ENCODE measurements at places on chromosomes 13 and 19. TPM values are rescaled to one million over a fixed set of nuclear protein-coding genes. Genes with fewer than 3 reads are reported as not detected.

CEACAM16 gene
- not detected for total RNA-seq

GRCh38 chr13:72181661-72182060 lies 314.7 kb upstream of the DACH1 start:
- no peak for DNase-seq

GRCh38 chr13:22848539-22849052 lies 332.2 kb upstream of the SGCG start:
- DNase-seq, result no peak

CYP2F1 gene
- total RNA-seq, result not detected

KIR3DL2 gene
- not detected for total RNA-seq

DNA sequence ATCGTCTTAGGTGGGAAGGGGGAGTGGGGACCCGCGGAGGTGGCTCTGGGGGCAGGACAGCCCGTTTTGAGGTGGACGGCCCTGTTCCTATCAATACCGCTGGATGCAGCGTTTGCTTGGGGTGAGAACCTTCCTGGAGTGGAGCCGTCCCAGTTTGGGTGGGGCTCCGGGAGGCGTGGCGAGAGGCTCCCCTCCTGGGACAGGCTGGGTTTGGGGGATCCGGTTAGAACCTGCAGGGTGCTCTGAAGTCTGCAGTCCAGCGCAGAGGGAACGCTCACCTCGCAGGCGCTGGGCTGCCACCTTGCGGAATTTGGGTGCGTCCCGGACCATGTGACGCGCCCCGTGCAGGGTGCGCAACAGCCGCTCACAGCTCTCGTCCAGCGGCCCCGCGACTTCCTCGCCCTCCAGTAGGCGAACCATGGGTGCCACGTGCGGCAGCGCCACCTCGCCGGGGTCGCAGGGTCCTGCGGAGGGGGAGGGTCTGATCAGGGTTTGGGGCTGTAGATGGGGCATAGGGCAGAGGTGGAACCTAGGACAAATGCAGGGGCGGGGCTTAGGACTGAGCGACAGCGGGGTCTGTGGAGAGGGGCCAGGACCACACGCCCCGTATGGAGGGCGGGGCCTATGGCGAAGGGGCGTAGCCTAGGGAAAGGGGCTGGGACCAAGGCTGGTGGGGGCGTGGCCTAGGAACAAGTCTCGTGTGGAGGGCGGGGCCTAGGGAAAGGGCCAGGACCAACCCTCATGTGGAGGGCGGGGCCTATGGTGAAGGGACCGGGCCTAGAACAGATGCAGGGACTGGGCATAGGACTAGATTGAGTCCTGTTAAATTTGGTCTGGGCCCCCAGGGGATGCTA lies 13.8 kb downstream of the SH2D3A start:
- DNase-seq, result peak; percentile 84

GRCh38 chr13:69935043-69935442 lies 172.6 kb upstream of the ATXN8OS start:
- DNase-seq, result no peak

GSX1 gene
- total RNA-seq, result not detected

HS6ST3 gene
- 0.35 TPM for total RNA-seq

DNA sequence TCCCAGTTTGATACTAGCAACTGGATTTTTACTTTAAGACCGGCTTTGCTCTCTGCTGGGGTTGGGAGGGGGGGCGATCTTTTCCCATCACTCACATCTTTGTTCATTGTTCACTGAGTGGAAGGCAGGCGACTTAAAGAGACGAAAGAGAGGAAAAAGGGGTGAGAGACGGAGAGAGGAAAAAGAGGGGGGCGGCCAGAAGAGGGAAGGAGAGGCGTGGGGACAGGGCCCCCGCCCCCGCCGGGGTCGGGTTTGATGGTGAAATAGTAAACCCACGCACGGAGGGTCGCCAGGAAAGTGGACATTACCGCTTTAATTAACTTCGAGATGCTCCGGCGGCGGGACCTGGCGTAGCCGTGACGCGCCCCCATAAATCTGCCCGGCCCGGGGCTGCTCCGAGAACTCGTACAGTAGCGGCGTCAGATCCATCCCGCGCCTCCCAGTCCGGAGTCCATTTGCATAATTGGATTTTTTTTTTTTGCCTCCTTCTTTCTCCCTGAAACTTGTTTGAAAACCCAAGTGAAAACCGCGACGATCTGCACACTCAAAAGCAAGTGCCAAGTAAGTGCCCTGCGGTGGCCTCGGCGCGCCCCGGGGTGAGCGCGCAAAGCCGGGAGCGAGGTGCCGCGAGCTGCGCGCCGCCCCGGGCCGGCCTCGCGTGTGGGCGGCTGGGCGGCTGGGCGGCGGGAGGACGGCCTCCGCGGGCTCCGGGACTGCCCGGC lies 143.9 kb upstream of the ZNF536 start:
- DNase-seq, result no peak

DNA sequence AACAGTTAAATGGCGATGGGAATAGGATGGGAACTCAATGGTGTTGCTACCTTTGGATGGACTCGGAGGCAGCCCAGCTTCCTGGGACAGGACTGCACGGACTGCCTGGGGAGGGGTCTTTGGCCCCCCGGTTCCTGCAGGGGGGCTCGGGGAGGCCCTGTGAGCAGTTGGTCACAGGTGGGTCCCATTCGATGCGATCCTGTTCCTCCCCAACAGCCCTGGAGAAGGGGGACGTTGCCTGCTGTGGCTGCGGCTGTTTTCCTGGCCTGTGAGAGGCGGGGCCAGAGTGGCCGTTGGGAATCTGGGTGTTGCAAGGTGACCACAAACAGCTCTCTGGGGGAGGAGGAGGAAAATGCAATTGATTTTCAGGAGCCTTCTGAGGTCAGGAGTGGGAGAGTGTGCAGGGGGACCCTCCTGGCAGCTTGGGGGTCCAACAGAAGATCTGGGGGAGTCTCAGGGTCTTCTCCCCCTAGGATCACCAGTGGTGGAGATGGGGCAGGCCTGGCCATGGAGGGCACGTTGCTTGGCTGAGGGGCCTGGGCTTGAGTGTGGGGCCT lies 1.9 kb upstream of the PLPPR3 start:
- no peak for DNase-seq

FBN3 gene
- total RNA-seq, result not detected

DNA sequence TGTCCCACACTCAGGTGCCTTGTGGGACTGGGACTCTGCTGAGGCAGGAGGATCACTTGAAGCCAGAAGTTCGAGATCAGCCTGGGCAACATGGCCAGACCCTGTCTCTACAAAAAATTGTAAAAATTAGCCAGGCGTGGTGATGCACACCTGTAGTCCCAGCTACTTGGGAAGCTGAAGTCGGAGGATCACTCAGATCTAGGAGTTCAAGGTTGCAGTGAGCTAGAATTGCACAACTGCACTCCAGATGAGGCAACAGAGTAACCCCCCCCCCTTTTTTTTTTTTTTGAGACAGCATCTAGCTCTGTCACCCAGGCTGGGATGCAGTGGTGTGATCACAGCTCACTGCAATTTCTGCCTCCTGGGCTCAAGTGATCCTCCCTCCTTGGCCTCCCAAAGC lies 11.0 kb upstream of the SYDE1 start:
- no peak for DNase-seq

GRCh38 chr19:41936416-41936850 lies 8.2 kb upstream of the ERFL start:
- no peak for DNase-seq

DNA sequence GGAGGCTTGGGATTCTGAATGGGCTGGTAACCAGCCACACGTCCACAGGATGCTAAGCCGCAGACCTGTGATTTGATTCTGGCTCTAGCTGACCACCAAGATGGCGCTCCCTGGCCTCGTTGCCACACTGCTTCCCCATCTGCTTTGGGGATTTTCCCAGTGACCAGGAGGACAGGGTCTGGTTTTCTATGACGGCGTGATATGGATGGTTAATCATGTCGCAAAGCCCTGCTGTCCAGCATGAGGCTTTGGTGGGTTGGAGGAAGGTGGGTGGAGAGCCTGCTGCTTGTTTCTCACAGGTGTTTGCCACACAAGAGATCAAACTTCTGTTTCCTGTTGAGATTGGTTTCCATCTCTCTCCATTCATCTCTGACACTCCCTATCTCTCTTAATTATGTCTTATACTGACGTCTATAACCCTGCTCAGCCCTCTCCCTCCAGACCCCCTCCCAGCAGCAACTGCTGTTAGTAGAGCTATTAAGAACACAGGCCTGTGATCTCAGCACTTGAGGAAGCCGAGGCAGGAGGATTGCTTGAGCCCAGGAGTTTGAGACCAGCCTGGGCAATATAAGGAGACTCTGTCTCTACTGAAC lies 102.7 kb downstream of the SIPA1L3 start:
- no peak for DNase-seq

GRCh38 chr13:40916207-40916998 lies 102.7 kb downstream of the ELF1 start:
- no peak for DNase-seq

FFAR3 gene
- total RNA-seq, result 0.18 TPM

FCAR gene
- total RNA-seq, result 0.65 TPM

DNA sequence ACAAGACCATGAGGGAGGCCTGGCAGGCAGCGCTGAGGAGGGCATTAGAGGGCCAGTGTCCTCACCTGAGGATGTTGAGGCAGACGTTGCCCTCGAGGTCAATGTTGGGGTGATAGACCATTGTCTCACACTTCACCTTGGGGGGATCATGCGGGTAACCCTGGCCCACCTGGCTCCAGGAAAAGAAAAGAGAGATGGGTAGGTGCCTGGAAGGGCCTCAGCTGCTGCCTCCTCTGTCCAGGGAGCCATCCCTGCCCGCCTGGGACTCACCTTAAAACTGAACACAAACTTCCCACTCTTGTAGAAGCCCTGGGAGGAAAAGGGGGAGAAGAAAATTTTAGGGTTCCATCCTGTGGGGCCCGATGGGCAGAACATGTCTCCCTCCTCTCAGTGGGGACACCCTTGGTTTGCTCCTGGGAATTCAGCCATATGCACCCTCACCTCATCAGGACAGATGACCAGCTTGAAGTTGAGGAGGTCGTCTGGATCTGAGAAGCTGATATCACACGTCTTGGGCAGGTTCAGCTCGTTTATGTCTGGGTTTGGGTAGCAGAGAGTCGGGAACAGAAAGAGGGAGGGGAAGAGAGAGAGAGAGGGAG lies 1.7 kb downstream of the UBE2M start:
- no peak for DNase-seq

DNA sequence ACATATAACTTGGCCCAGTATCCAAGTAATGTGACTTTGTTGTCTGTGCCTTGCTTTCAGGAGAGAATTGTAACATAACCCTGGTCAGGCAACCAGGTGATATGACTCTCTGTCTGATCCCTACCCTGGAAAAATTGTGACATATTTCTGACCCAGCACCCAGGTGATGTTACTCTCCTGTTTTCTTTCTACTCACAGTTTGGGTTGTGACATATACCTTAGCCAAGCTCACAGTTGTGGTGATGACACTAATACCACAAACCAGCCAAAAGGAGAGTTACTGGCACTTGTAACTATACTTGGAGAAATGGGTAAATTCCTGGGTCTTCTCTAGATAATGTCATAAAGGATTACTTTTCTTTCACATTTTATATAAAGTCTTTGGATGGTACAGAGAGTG lies 14.3 kb upstream of the ZNF254 start:
- no peak for DNase-seq

GRCh38 chr13:21735701-21736401 lies 65.0 kb downstream of the FGF9 start:
- peak; percentile 24 for DNase-seq

SLITRK5 gene
- 0.03 TPM for total RNA-seq

RNF113B gene
- not detected for total RNA-seq

OR7C1 gene
- total RNA-seq, result not detected

GRCh38 chr13:50942630-50943311 lies 33.2 kb downstream of the RNASEH2B start:
- DNase-seq, result no peak

DNA sequence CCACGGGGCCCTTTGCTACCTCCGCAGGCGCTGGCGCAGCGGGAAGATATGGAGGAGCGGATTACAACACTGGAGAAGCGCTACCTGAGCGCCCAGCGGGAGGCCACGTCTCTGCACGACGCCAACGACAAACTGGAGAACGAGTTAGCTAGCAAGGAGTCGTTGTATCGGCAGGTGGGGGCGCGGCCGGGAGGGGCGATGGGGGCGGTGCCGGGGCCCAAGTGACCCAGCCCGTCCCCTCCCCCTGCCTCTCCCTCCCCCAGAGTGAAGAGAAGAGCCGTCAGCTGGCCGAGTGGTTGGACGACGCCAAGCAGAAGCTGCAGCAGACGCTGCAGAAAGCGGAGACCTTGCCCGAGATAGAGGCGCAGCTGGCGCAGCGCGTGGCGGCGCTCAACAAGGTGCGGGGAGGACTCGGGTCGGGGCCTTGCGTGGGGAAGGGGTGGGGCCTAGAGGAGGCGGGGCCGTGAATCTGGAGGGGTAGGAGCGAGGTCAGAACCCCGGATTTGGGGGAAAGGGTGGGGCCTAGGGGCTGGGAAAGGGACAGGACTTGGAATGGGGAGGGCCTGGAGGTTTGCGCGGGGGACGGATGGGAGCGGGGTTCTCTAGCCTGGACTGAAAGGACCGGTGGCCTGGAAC lies 13.7 kb downstream of the PPFIA3 start:
- peak; percentile 76 for DNase-seq

DNA sequence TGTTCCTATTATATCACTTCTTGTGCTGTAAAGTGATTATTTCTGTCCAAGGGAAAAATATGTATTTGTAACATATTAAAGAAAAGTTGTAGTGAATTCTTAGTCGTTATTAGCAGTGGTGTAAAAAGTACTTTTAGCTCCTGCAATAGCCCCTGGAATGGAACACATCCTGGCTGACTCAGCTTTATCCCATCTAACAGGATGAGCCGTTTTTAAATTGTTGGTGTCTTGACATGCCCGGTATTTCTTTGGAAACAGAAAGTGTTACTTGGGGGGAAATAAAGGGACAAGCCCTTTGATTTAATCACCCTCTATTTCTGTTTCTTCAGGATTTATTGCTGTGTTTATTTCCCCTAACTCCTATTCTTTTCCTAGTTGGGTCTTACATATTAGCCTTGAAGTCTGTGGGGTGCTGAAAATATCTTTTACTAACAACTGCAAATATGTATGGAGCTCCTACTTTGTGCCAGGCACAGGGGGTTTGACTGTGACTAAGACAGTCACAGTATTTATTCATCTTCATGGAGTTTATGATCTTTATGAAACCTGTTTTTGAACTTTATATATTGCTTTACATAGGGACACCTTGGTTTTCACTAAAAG lies 17.9 kb downstream of the COG3 start:
- DNase-seq, result no peak

LILRA1 gene
- total RNA-seq, result 0.86 TPM

DNA sequence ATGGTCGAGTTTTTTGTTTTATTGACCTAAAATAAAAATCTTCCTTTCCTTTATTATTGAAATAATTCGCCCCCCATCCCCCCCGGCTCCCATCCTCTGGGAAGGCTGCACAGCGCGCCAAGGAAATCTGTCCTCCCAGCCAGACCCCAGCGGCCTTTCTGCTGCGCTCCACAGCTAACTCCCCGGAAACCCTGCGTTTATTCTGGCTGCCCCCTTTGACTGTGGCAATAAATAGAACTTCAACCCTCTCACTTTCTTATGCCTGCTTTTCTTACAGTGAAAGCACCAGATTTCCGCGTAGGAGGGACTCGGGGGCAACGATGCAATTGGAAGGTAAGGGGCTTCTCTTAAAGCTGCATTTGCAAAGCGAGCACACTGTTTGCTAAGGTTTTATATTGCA lies 9.7 kb upstream of the C19orf12 start:
- DNase-seq, result no peak
